Stimulated activated CD8-positive, alpha-beta memory T cell treated with anti-CD3 and anti-CD28 coated beads, Interleukin-4, amount 100 ng/mL, for 4 hours (primary cell): ENCODE measurements at places on chromosomes 3 and 15.

DNA sequence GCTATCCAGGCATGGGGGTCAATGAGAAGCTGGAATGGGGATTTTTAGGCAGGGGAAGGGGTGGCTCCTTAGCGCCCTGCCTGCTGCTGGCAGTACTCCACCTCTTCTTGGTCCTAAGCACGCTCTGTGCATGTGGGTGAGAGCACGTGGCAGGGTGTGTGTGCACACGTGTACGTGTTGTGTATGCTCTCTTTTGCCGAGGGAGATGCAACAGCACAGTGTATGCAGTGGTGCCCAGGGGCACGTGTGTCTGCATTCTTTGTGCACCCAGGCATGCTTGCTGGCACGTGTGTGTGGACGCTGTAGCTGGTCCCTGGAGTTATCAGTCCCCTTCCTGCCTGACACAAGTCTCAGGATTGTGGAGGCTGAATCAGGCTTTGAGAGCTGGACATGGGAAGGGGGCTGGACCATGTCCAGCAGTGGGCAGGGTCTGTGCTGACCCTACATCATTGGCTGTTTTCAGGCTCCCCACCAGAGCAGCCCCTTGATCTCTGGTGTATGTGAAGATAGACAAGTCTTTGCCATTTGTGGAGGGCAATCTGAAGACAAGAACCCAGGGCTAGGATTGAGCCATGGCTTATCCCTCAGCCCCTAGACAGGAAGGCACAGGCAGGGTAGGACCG, 1.9 kb upstream of the CAMKV start:
- DNase-seq, result no peak

GRCh38 chr3:17035966-17036365, 151.2 kb downstream of the PLCL2 start:
- DNase-seq, result no peak

DNA sequence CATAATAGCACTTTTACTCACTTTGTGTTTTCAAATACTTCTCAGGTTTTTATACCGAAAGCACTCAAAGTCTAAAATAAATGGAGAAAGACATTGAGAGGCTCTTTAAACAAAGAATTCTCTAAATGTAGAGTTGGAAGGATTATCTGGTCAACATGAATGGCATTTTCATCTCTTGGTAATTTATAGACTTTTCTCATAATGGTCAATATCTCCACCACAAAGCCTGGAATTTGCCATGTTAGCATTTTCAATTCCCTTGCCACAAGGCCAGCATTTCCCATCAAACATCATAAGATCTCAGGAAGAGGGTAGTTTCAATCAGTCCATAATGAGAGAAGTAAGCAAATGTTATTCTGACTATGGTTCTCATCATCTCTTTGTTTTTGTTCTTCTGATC, 293.0 kb downstream of the CADM2 start:
- DNase-seq, result no peak

DNA sequence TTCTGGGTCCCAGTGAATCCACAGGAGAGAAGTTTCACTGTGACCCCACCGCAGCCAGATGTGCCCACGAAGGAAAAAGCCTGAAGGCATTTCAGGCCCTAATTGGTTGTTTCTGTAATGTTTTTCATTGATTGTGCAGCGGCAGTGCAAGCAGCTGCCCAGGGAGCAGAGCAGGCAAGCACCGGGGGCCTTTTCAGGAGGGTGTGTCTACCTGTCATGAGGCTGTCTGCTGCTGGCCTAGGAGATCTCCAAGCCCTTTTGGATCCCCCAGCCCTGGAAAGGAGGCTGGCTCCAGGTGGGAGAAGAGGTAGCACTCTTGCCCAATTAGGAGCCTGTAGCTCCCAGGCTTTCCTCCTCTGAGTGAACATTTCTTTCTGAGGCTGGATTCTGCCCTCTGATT, 108.8 kb downstream of the EPHB1 start:
- DNase-seq, result no peak

- no peak for DNase-seq
These were observed 17.1 kb downstream of the HEXA start for GRCh38 chr15:72358650-72359171.

DNA sequence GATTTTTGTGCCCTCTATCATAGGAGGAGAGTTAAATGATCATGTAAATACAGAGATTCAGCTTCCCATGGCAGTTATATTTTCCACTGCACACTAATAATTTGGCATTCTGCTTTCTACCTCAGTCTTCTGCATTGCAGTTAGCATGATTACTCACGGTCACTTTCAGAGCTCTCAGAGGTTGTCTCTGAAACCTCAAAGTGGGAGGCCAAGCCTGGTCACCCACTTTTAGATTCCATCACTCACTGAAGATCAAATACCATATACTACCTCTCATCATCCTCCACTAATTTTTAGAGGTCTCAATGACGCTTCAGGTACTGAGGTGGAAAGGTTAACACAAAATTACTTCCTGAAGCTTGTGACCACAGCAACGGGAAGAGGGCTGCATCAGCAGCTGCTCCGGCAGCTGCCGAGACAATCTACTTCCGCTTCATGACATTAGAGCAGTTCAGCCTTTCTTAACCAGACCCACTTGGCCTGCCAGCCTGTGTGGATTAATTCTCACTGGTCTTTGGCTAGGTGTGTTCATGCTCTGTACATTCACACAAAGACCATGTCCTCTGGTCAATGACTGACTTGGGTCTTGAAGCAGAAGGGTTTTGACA, 416.4 kb upstream of the PDZRN3 start:
- DNase-seq, result no peak

DNA sequence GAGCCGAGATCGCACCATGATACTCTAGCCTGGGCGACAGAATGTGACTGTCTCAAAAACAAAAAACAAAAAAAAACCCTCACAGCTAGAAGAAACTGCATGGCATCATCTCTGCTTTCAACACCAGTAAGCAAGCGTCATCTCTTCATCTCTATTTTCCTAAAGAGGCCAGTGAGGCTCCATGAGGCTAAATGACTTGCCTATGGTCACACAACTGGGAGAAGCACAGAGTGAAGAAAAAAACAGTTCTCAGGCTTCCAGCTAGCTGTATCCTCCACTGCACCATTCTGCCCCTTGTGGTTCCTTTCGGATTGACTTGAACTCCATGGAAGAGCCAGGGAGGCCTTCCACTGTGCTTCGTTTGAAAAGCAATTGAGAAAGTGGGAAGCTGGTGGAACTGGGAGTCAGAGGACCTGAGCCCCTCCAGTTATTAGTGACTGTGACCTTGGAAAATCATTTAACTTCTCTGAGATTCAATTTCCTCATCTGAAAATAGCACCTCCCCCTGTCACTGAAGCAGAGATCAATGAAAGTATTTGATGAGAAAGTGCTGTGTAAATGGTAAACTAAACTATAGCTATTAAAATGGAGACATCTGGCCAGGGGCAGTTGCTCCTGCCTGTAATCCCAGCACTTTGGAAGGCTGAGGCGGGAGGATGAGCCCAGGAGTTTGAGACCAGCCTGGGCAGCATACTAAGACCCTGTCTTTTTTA, 32.1 kb upstream of the DENND4A start:
- DNase-seq, result no peak
